Astrocyte of the cerebellum (primary cell): ENCODE measurements at places on chromosomes 6 and 20.

GRCh38 chr20:11918981-11919380, 1.3 kb downstream of the BTBD3 start:
- peak; percentile 33 for DNase-seq

- DNase-seq, result no peak
These were observed 971 bp downstream of the NFKBIE start for GRCh38 chr6:44264154-44265006.

- DNase-seq, result no peak
These were observed 492.1 kb downstream of the UTRN start for GRCh38 chr6:144777249-144777648.

GRCh38 chr6:119476024-119476423, 126.5 kb upstream of the MAN1A1 start:
- DNase-seq, result no peak

DNA sequence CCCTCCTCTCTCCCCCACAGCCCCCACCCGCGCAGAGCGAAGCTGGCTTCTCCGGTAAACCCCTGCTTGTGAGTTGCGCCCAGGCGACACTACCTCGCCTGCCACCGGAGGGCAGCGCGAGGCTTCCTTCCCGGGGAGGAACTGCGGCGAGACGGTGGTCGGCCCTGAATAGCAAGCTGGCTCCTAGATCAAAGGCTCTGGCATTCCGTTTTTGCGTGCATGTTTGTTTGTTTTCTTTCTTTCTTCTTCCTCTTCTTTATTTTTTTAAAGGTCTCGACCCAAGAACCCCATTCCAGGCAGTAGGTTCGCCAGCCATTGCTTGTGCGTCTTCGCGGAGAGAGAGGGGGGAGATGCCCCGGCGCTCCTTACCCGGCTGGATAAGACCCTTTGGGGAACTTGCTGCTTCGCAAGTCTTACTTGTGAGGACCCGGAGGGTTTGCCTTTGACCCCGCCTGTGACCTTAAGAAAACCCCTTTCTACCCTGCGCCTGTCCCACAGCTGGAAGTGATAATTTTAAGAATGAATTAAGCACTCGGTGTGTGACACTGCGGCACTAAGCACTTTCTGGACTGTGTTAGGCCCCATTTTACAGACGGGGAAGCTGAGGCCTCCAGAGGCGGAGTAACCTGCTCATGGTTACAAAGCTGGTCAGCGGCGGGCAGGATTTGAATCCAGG, 92.7 kb upstream of the SIRPA start:
- DNase-seq, result peak; percentile 27

- DNase-seq, result no peak
These were observed 304.6 kb upstream of the ZFP64 start for GRCh38 chr20:52496191-52496590.

- DNase-seq, result no peak
These were observed 273.0 kb upstream of the TAB2 start for GRCh38 chr6:149044528-149044927.

- DNase-seq, result no peak
These were observed 139.8 kb downstream of the ZDHHC14 start for GRCh38 chr6:157520596-157521361.

- DNase-seq, result peak; percentile 51
These were observed 140.5 kb upstream of the SYNDIG1 start for GRCh38 chr20:24328901-24329300.

DNA sequence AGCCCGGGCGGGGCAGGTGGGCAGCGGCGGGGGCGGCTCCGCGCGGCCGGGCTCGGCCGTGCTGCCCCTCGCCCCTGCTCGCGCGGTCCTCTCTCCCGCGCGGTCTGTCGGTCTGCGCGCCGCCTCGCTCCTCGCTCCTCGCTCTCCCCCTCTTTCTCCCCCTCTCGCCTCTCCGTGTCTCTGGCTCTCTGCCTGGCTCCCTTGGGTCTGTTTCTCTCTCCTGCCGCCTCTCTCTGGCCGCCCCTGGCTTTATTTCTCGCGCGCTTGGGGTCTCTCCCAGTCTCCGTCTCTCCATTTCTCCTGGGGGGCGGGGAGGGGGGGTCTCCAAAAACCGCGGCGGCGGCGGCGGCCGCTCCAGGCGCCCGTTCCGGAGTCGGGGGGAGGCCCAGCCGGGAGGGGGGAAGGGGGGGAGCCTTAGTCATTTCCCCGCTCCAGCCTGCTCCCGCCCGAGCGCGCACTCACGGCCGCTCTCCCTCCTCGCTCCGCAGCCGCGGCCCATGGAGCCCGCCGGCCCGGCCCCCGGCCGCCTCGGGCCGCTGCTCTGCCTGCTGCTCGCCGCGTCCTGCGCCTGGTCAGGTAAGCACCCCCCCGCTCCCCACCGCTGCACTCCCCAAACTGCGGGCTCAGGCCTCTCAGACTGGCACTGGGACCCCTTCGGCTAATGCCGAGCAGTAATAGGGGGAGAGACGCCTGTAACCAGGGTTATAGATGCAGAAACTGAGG, at the start of gene SIRPA:
SIRPA (plus strand) TSS at position 457 of the 723 bp plus-strand sequence; CDS start at position 498, 41 bp downstream.
- DNase-seq, result peak; percentile 29

DNA sequence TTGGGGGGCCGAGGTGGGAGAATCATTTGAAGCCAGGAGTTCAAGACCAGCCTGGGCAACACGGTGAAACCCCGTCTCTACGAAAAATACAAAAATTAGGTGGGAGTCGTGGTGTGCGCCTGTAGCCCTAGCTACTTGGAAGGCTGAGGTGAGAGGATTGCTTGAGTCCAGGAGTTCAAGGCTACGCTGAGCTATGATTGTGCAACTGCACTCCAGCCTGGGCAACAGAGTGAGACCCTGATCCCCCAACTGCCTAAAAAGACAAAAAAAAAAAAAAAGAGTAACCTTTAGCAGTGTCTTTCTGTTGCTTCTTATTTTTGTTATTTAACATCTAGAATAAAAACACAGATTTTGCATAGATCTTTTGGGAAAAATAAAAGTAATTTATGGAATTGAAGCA, 13.1 kb upstream of the COQ3 start:
- DNase-seq, result no peak

GRCh38 chr20:20366876-20367574, 879 bp upstream of the INSM1 start:
- DNase-seq, result no peak

- DNase-seq, result peak; percentile 94
These were observed 16.8 kb downstream of the LAMA4 start for GRCh38 chr6:112237595-112237994.

DNA sequence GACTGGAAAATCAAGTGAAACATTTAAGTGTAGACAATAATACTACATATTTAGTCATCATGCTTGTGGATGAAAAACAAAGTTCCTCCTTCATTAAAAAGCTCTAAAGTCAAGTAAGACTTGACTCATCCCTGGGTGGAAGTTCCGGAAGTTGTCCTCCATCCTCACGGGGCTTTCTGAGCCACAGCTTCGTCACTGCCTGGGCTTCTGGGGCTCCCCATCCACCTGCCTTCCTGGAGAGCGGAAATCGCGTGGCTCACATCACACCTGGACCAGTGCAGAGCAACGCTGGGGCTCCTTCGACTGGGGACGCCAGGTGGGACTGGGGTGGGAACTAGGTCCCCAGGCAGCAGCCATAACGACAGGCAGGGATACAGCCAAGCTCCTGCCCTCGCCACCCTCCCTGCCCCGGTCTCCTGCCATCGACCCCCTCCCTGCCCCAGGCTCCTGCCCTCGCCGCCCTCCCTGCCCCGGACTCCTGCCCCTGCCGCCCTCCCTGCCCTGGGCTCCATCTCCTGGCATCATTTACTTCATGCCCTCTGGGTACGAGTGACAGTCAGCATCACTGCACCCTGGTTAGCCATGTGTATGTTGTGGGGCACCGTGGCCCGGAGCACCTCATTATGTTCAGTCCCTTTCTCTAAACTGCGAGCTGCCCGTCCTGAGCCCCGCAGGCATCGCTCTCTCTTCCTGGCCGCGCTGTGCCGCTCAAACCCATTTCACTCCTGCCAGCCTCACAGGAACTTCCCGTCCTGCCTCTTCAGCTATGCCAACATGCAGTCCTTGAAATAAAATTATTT, 12.9 kb downstream of the THBS2 start:
- DNase-seq, result no peak

GRCh38 chr20:43824309-43825050, 90.2 kb upstream of the TOX2 start:
- no peak for DNase-seq

DNA sequence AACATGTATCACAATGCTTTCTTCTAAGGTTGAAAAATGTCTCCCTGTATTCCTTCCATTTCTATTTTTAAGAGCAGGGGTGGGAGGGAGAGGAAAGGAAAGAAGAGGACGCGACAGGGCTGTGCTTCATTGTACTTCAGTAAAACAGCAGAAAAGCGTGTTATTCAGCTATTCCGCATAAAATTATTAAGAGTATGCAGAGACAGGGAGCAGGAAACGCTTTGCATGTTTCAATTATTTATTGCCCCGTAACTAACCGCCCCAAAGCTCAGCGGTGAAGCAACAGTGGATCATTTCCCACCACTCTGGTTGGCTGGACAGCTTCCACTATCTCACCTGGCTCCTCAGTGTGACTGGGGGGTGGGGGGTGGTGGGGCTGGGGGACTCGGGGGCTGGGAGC, 188.9 kb downstream of the TTLL2 start:
- no peak for DNase-seq

DNA sequence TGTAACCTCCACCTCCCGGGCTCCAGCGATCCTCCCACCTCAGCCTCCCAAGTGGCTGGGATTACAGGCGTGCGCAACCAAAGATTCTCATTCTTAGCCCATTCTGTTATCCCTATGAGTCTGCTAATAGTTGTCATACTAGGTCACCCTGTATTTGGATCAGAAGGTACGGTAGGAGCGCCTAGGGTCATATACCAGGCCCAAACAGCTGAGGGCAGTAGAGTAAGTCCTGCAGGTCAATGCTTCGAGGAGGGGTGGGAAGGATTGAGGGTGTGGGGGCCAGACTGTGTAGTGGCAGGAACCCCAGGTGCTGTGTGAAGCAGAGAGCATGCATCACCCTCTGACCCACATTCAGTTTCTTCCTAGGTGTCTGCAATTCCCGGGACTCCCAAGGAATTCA, 22.7 kb upstream of the POU5F1 start:
- no peak for DNase-seq

DNA sequence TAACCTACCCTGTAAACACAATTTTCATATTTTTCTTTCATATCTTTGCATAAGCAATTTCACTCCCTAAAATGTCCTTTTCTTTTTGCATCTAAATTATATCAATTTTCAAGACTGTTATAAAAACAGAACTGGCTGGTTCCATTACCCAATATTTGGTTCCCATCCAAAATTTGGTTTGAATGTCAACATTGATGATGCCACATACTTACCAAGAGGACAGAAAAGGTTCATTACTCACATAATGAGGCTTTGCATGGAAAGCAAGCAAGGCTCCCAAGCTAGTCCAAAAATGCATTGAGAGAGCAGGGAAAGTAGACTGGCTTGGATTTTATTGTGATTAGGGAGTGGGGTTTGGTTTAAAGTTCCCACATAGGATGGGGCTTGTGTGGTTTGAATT, 144.4 kb upstream of the AKIRIN2 start:
- DNase-seq, result no peak

DNA sequence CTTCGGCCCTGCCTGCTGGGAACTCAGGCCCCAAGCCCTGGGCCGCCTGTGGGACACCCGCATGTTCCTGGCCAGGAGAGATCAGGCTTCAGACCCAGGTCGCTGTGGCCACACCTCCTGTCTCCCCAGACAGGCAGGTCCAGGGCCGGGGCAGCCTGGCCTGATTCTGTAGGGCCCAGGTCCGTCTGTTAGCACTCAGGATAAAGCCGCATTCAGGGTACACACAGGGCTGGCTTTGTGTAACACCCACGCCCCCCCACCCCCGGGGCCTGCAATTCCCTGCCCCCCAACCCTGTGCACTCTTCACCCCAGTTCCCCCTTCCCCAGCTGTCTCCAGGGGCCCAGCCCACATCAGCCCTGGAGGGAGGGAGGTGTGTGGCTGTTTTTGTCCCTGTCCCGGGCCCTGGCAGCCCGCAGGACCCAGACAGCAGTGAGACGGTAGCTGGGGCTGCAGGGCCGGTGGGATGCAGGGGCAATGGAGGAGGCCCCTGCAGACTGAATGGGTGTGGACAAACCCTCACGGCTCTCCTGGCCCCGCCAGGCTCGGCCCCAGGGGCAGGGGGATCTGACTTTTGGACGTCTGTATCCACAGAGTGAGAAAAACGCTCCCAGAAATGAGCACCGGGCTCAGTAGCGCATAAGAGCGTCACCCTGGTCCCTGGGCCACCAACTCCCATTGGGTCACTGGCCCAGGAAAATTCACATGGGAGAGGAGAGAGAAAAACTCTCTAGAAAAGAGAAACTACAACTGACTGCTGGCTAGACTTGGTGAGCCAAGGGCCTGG, 42.4 kb upstream of the ZBP1 start:
- DNase-seq, result no peak

DNA sequence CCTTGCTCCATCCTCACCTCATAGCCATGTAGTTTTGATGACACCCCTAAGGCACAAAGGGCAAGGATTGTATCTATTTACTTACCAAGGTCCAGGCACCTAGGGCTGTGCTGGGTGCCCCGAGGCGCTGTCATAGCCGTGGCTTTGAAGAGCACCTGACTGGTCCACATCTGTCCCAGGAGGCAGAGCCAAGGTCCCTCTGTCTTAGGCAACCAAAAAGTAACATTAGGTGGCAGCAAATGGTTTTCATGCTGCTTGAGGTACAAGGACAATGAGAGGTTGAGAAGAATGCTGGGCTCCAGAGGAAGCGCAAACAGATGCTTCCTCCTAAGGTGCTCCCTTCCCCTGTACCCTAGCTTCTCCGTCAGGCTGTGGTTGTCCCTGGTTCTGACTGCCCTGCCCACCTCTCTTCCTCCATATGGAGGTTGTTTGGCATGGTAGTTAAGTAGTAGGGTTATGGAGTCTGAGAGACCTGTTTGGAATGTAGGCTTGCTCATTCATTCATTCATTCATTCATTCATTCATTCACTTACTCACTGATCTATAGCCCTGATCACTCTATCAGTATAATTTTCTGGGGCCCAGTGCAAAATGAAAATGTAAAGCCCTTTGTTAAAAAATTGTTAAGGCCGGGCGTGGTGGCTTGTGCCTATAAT, 3.0 kb upstream of the UQCC2 start:
- no peak for DNase-seq

- DNase-seq, result no peak
These were observed 124.0 kb upstream of the STXBP5 start for GRCh38 chr6:147080225-147080624.

GRCh38 chr6:25950297-25950696, 12.3 kb upstream of the TRIM38 start:
- DNase-seq, result no peak

GRCh38 chr6:132060591-132060990, 109.4 kb upstream of the CCN2 start:
- peak; percentile 31 for DNase-seq

DNA sequence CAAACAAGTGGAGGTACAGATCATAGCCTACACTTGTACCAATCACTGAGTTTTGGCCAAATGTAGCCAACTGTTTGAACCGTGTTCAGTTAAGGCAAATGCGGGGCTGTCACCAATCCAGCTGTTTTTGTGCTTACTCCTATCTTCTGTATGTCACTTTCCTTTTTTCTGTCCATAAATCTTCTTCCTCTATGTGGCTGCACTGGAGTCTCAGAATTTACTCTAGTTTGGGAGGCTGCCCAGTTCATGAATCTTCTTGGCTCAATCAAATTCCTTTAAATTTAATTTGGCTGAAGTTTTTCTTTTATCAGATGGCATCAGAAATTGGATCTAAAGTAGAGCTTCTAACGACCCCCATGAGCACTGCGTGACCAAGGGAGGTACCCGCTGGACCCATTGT, 11.7 kb upstream of the STX7 start:
- no peak for DNase-seq

GRCh38 chr6:159074120-159074684, 29.4 kb upstream of the TAGAP start:
- peak; percentile 9 for DNase-seq

- no peak for DNase-seq
These were observed 893.4 kb downstream of the C6orf118 start for GRCh38 chr6:164415832-164416563.

- DNase-seq, result no peak
These were observed 397.0 kb downstream of the NKAIN2 start for GRCh38 chr6:124200661-124201060.
